Osteoblast (primary cell): ENCODE measurements at places on chromosomes 5 and 9. TPM values are rescaled to one million over a fixed set of nuclear protein-coding genes. Genes with fewer than 3 reads are reported as not detected.
A peak's percentile ranks its signal among the peaks of the same experiment; 100 is the strongest.

Gene SLCO6A1
- not detected in 2 replicates for total RNA-seq

Gene ARID3C
- under 0.01 TPM in 1 of 2 replicates, not detected in the other for total RNA-seq

Gene IGIP
- 10.5 and 13.0 TPM in 2 replicates for total RNA-seq

DNA sequence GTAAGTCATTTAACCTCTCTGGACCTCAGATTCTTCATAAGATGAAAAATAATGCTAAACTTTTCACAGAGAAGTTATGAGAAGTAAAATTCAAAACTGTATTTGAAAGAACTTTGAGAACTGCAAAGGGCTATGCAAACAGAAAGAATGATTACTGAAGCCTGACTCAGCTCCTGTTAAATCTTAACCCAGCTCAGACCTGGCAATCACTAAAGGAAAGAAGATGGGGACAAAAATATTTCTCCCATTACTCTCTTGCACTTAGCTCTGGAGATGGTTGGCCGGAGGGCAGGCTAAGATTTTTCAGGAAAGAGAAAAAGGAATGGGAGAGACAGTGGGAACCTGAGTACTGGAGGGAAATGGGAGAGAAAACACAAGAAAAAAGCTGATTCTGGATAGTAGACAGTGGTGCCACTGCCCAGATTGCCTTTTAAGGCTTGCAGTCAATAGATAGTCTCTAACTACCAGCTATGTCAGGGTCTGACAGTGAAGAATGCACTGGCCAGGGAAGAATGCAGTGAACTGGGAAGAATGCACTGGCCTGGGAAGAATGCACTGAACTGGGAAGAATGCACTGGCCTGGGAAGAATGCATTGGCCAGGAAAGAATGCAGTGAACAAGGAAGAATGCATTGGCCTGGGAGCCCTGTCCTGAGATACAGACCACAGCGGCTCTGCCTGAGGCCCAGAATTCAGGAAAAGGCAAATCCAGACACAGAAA lies 25.2 kb upstream of the CEMIP2 start:
- DNase-seq, result peak; percentile 61
- H3K4me1 ChIP-seq, result peaks cover 15% of the 10 kb centered on the region
- peak overlapping the region; percentile 78 for H3K27ac ChIP-seq
- H3K27me3 ChIP-seq, result no peaks in the 10 kb centered on the region
- no peak overlapping the region for H3K4me3 ChIP-seq
- H3K36me3 ChIP-seq, result no peaks in the 10 kb centered on the region

GRCh38 chr9:133742849-133743444 lies 4.8 kb upstream of the SARDH start:
- DNase-seq, result peak; percentile 99
- H3K27ac ChIP-seq, result no peak overlapping the region
- no peaks in the 10 kb centered on the region for H3K36me3 ChIP-seq
- H3K4me3 ChIP-seq, result no peak overlapping the region
- H3K4me1 ChIP-seq, result peaks cover 2% of the 10 kb centered on the region
- peaks cover 23% of the 10 kb centered on the region for H3K27me3 ChIP-seq

DNA sequence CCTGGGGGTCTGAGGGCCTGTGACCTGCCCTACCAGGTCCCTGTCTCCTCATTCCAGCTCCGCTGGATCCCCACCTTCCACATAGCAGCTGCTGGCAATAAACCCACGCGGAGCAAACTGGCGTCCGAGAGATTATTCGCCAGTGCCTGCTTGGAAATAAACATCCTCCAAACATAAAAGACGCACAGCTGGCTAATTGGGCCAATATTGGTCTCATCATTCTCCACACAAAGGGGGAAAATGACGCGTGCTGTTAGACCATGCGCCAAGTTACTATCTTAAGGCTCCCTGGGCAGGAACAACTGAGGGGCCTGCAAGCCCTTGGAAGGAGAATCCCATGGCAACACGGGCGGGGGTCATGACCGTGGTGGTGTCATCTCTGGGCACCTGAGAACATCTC lies 73.3 kb upstream of the SARDH start:
- no peaks in the 10 kb centered on the region for H3K4me1 ChIP-seq
- no peak for DNase-seq
- H3K27me3 ChIP-seq, result no peaks in the 10 kb centered on the region
- H3K36me3 ChIP-seq, result peaks cover 5% of the 10 kb centered on the region
- no peak overlapping the region for H3K27ac ChIP-seq
- no peak overlapping the region for H3K4me3 ChIP-seq

DNA sequence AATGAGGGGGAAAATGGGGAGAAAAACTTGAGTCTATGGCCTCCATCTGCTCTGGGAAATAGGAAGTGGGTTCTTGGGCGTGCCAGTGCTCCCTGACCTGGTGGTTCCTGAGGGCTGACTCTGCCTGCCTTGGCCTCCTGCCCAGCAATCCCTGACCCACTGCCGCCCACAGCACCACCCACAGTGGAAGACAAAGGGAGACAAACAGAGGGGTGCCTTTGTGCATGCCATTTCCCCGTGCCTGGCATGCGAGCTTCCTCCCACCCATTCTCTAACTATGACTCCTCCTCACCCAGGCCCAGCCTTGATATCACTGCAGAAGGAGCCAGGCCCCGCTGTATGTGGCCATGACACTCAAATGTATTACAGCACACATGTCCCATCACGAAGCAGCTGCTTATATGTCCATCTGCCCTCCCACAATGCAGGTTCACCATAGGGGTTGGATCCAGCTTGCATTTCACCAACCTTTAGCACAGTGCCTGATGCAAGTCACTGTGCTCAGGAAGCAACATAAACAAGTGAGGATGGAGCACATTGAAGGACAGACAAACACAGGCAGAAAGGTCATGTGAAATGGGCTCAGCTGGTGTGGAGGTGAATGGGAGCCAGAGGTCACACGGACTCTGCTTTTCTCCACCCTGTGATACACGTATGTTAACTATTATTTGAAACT lies 84.4 kb downstream of the ADRB2 start:
- H3K27me3 ChIP-seq, result no peaks in the 10 kb centered on the region
- H3K4me1 ChIP-seq, result peaks cover 71% of the 10 kb centered on the region
- no peak overlapping the region for H3K4me3 ChIP-seq

GRCh38 chr9:127535834-127536233 lies 76.2 kb upstream of the STXBP1 start:
- peak; percentile 93 for DNase-seq
- peak overlapping the region; percentile 90 for H3K27ac ChIP-seq
- H3K27me3 ChIP-seq, result no peaks in the 10 kb centered on the region
- H3K36me3 ChIP-seq, result peaks cover 43% of the 10 kb centered on the region
- no peak overlapping the region for H3K4me3 ChIP-seq
